ENCODE measurements at places on chromosomes 11 and 22. TPM values are rescaled to one million over a fixed set of nuclear protein-coding genes. Genes with fewer than 3 reads are reported as not detected.

Gene DESI1
- 25.2 TPM for total RNA-seq

Gene RIMBP3C
- not detected for total RNA-seq

Gene RAB36
- total RNA-seq: 3.7 TPM

Gene KRTAP5-8
- not detected for total RNA-seq

Gene OR51B4
- total RNA-seq: 4.0 TPM

Gene PANX2
- total RNA-seq: 0.68 TPM

Gene TRIM49C
- total RNA-seq: 0.08 TPM

Gene OR5A1
- not detected for total RNA-seq

Gene C22orf23
- total RNA-seq: not detected

Gene UCP3
- 2.2 TPM for total RNA-seq

Measured in A375 (cell line).